ENCODE measurements at places on chromosomes 12 and 14.

DNA sequence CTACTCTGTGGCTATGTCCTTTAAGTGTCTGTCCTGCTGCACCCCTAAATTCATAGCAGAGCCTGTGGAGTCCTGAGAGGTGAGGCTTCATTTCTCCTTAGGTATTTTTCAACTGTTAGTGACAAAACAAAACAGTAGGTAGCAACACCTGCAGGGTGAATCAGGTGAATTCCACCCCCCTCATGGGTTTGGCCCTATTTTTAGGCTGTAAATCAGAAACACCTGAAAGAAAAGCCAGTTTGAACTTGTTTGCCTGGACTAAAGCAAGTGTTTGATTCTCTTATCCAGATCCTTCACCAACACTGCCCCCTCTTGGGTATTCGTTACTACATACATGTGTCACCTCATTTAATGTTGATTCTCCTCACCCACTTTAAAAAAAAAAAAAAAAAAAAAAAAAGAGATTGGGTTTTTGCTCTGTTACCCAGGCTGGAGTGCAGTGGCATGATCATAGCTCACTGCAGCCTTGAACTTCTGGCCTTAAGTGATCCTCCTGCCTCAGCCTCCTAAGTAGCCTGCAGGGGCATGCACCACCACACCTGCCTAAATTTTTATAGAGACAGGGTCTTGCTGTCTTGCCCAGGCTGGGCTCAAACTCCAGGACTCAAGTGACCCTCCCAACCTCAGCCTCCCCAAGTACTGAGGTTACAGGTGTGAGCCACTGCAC is 10.3 kb downstream of the TBPL2 start:
- H3K27me3 ChIP-seq = peaks cover 3% of the 10 kb centered on the region
- H3K4me3 ChIP-seq = no peak overlapping the region
- no peak overlapping the region for H3K27ac ChIP-seq
- no peaks in the 10 kb centered on the region for H3K36me3 ChIP-seq

- peak; percentile 74 for DNase-seq
- H3K4me3 ChIP-seq = peak overlapping the region; percentile 74
- peaks cover 53% of the 10 kb centered on the region for H3K36me3 ChIP-seq
- H3K27me3 ChIP-seq = no peaks in the 10 kb centered on the region
These were observed 7.9 kb downstream of the SETD1B start for GRCh38 chr12:121811434-121812319.

- H3K27ac ChIP-seq = no peak overlapping the region
- no peak overlapping the region for H3K4me3 ChIP-seq
- no peak for DNase-seq
- H3K4me1 ChIP-seq = peaks cover 5% of the 10 kb centered on the region
These were observed 36.5 kb downstream of the CMKLR1 start for GRCh38 chr12:108302403-108303311.

DNA sequence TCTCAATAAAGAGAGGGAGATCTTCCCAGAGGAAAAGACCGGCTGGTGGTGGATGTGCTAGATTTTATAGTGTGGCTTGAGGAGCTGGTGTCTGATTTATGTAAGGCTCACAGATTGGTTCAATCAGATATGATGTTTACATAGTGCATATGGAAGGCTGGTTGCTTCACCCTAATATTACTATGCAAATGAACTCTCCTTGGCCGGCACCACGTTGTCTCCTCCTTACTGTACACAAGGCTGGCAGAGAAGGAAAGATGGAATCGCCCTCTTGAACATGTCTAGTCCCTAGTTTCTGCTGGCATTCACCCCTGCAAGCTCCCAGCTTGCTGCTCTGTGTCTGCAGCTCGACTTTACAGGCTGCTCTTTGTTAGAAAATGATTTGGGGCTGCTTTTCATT is 8.9 kb downstream of the FAM186A start:
- no peak overlapping the region for H3K27ac ChIP-seq
- H3K4me1 ChIP-seq = peaks cover 2% of the 10 kb centered on the region
- no peak overlapping the region for H3K4me3 ChIP-seq
- H3K27me3 ChIP-seq = no peaks in the 10 kb centered on the region
- H3K36me3 ChIP-seq = no peaks in the 10 kb centered on the region
- DNase-seq = no peak

GRCh38 chr12:31321897-31322228 is 4.1 kb downstream of the SINHCAF start:
- H3K4me1 ChIP-seq = peaks cover 66% of the 10 kb centered on the region
- peak overlapping the region; percentile 68 for H3K27ac ChIP-seq

GRCh38 chr12:95213928-95214327 is 3.3 kb downstream of the FGD6 start:
- H3K27me3 ChIP-seq = peaks cover 8% of the 10 kb centered on the region
- DNase-seq = no peak
- peaks cover 1% of the 10 kb centered on the region for H3K36me3 ChIP-seq
- H3K27ac ChIP-seq = no peak overlapping the region
- H3K4me1 ChIP-seq = peaks cover 16% of the 10 kb centered on the region

- no peaks in the 10 kb centered on the region for H3K27me3 ChIP-seq
- H3K27ac ChIP-seq = no peak overlapping the region
- peaks cover 43% of the 10 kb centered on the region for H3K36me3 ChIP-seq
- peaks cover 7% of the 10 kb centered on the region for H3K4me1 ChIP-seq
- no peak overlapping the region for H3K4me3 ChIP-seq
- DNase-seq = no peak
These were observed 13.4 kb downstream of the AGAP2 start for GRCh38 chr12:57724936-57725740.

DNA sequence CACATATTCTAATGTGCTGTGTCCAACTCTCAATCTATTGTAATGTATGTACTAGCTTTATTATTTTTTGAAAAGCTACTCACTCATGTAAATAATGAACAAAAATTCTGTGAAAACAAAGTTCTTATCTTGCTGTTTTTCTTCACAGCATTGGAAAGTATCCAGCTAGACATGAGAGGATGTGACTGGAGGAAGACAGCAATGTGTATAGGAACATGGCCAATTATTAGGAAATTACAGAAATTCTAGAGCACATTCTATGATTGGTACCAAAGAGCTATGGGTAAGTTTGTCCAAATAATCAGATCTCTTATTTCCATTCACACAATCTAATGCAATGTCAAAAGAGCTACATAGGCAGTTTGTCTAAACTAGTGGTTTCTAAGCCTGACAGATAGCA is 1100.2 kb downstream of the FSCB start:
- no peak overlapping the region for H3K27ac ChIP-seq
- no peak for DNase-seq
- no peak overlapping the region for H3K4me3 ChIP-seq
- H3K4me1 ChIP-seq = no peaks in the 10 kb centered on the region

DNA sequence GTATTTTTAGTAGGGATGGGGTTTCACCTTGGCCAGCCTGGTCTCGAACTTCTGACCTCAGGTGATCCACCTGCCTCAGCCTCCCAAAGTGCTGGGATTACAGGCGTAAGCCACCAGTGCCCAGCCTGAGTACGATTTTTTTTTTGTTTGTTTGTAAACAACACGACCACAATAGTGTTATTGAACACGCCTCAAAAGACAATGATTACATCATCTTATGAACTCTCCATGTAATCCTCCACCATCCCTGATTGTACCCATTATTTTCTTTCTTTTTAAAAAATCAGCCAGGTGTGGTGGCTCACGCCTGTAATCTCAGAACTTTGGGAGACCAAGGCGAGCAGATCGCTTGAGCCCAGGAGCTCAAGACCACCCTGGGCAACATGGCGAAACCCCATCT is 25.1 kb upstream of the TBX3 start:
- H3K4me1 ChIP-seq = no peaks in the 10 kb centered on the region
- no peak overlapping the region for H3K27ac ChIP-seq
- DNase-seq = no peak
- H3K36me3 ChIP-seq = no peaks in the 10 kb centered on the region
- peaks cover 5% of the 10 kb centered on the region for H3K27me3 ChIP-seq
- H3K4me3 ChIP-seq = no peak overlapping the region

GRCh38 chr14:79712302-79712950 is 498.9 kb downstream of the DIO2 start:
- no peaks in the 10 kb centered on the region for H3K4me1 ChIP-seq
- no peak overlapping the region for H3K4me3 ChIP-seq
- no peak overlapping the region for H3K27ac ChIP-seq
- no peaks in the 10 kb centered on the region for H3K36me3 ChIP-seq

DNA sequence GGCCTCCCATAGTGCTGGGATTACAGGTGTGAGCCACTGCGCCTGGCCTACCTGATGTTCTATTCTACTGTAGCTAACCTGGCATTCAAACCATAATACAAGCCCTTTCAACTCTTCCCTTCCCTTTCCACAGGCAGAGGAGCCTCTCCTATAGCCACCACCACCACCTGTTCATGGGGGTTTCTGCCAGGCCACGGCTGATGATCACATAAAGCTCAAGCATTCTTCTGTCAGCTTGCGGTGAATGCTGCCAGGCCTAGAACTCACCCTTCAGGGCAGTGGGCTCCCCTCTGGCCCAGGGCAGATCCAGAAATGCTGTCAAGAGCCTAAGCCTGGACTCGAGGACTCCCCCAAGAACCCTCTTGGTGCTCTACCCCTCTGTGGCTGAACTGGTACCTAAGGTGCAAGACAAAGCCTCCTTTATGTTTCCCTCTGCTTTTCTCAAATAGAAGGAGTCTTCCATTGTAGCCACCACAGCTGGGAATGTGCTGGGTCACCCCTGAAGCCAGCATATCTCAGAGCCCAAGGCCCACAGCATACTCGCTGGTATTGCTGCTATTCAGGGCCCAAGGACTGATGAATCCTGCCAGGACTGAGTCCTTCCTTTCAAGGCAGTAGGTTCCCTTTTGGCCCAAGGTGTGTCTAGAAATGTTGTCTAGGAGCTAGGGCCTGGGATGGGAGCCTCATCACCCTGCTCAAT is 3.4 kb upstream of the DLGAP5 start:
- peaks cover 24% of the 10 kb centered on the region for H3K4me1 ChIP-seq
- H3K27ac ChIP-seq = no peak overlapping the region
- DNase-seq = no peak

- no peaks in the 10 kb centered on the region for H3K27me3 ChIP-seq
- no peaks in the 10 kb centered on the region for H3K4me1 ChIP-seq
- no peak overlapping the region for H3K4me3 ChIP-seq
- H3K27ac ChIP-seq = no peak overlapping the region
- no peak for DNase-seq
- H3K36me3 ChIP-seq = no peaks in the 10 kb centered on the region
These were observed 148.7 kb upstream of the PDZRN4 start for GRCh38 chr12:41039461-41039860.

DNA sequence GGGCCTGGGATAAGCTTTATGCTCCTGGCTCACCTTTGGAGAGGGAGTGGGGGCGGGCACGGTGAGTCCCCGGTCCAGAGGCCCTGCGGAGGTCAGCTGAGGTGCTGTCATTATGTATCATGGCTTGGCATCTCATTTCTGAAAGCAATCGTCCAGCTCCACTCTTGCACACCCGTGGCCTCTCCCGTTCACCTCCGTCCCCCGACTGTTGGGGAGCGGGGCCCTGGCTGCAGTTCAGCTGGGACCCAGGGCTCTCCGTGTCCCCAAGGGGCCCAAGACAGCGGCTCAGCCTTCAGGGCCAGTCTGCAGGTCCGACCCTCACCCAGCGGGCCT is 10.6 kb downstream of the BMP4 start:
- H3K36me3 ChIP-seq = no peaks in the 10 kb centered on the region
- no peak overlapping the region for H3K27ac ChIP-seq
- no peaks in the 10 kb centered on the region for H3K4me1 ChIP-seq
- DNase-seq = no peak

GRCh38 chr14:74140374-74140850 is 55.7 kb downstream of the LIN52 start:
- no peak overlapping the region for H3K4me3 ChIP-seq
- no peak overlapping the region for H3K27ac ChIP-seq
- no peaks in the 10 kb centered on the region for H3K27me3 ChIP-seq
- DNase-seq = no peak

DNA sequence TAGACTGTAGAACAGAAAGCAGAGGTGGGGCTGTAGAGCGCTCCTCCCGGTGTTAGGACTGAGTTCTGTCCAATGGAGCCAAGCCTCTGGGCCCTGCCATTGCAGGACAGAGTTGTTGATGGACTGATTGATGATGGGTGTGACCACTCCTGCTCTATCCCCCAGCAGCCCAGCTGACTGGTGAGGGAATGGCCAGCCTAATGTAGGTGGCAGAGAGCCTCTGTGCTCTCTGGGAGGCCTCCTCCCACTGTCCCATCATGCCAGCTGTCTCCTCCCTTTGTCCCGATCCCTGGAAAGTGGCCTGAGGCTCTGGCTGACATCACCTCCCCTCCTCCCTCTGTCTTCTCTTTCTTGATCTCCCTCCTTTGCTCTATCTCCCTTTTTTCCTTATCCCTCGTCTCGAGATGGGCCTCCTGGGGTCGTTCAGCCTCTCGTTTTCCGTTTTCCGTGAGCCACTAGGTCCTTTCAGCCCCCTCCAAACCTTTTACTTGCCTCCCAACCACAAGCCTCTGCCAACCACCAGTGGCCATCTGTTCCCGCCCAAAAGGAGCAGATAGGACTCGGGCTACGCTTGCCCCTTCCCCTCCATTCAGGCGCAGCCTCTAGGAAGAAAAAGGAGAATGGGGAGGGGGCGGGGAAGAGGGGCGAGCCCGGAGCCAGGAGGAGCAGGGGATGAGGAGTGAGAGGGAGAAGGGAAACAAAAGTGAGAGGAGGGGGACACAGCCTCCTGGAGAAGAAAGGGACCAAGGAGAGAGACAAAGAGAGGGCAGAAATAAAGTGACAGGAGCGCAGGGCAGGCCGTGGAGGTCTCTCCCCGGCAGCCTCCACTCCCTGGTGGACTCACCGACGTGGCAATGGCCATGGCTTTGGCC is 572 bp downstream of the EFS start:
- no peaks in the 10 kb centered on the region for H3K4me1 ChIP-seq
- no peak overlapping the region for H3K27ac ChIP-seq
- DNase-seq = no peak
- no peak overlapping the region for H3K4me3 ChIP-seq
- peaks cover 76% of the 10 kb centered on the region for H3K27me3 ChIP-seq
- no peaks in the 10 kb centered on the region for H3K36me3 ChIP-seq

GRCh38 chr12:119423285-119423684 is 88.8 kb downstream of the CCDC60 start:
- peaks cover 9% of the 10 kb centered on the region for H3K27me3 ChIP-seq
- no peak overlapping the region for H3K4me3 ChIP-seq
- H3K27ac ChIP-seq = no peak overlapping the region
- no peaks in the 10 kb centered on the region for H3K4me1 ChIP-seq
- no peak for DNase-seq
- no peaks in the 10 kb centered on the region for H3K36me3 ChIP-seq

GRCh38 chr14:75723716-75724115 is 62.7 kb downstream of the TTLL5 start:
- H3K27me3 ChIP-seq = no peaks in the 10 kb centered on the region
- H3K4me3 ChIP-seq = no peak overlapping the region
- no peak for DNase-seq
- no peak overlapping the region for H3K27ac ChIP-seq
- peaks cover 46% of the 10 kb centered on the region for H3K36me3 ChIP-seq

Data from activated naive CD4-positive, alpha-beta T cell treated with anti-CD3 and anti-CD28 coated beads, Interleukin-2, amount 10 ng/mL, durations not matched to agents 7 days and 5 days (primary cell).